ENCODE measurements at places on chromosomes 11 and 22. TPM values are rescaled to one million over a fixed set of nuclear protein-coding genes. Genes with fewer than 3 reads are reported as not detected.
A peak's percentile ranks its signal among the peaks of the same experiment; 100 is the strongest.

DNA sequence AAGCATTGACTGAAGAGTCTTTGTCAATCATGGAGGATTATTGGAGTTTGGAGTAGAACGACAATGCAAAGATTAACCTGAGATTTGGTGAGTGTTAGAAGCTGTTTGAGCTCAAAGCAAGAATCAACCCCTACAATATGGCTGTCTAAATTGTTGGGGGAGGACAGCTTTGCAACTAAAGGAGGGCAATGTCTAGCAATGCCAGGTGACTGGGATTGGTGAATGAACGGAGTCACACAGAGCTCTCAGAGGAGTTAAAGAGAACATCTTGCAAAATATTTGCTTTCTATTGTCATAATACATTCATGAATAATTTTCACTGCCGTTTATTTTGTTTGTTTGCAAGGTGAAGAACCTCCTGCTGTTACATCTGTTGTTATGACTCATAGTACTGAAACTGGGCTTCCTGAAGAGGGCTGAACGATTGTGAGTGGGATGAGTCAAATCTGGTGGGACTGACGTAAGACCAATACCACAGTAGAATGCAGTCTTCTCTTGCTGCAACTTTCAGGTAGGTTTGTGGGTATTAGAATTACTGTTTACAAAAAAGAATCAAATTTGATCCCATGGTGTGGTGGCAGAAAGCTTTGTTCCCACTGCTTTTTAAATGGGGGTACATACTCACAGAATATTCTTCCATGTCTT is 281.9 kb downstream of the CADM1 start:
- no peak for DNase-seq

- DNase-seq: no peak
These were observed 180.8 kb downstream of the DBX1 start for GRCh38 chr11:19979519-19979845.

GRCh38 chr22:36918586-36919284 is 5.3 kb downstream of the CSF2RB start:
- DNase-seq: no peak

DNA sequence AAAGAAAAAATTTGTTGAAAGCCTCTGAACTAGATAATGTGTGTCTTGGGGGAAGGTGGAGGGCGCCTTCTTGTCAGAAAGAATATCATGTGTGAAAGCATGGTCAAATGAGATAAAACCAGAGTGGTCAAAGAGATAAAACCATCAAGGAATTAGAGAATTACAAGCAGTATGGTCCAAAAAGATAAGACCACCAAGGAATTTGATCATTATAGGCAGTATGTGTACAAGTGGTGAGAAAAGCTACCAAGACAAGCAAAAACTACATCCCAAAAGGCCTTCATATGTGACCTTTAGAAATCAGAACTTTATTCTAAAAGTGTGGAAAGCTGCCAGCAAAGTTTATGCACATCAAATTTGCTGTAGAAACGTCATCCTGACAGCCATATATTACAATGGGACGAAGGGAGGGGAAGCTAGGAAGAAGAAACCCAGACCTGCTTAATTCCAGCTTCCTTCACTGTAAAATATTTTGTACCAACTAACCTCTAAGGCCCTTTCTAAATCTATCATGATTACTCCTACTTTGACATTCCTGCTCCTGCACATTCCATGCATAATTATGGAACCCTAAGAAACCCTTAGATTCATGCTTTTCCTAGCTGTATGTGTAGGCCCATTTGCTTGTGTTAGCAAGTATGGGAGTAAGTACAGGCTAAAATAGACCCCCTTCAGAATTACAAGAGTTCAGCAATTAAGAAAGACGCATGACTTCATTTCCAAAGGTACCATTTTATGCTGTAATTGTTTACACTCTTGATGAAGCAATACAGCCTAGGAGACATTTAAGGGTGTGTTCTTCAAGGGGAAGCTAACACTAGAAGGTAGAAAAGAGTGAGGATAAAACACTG is 51.6 kb downstream of the LGR4 start:
- no peak for DNase-seq

DNA sequence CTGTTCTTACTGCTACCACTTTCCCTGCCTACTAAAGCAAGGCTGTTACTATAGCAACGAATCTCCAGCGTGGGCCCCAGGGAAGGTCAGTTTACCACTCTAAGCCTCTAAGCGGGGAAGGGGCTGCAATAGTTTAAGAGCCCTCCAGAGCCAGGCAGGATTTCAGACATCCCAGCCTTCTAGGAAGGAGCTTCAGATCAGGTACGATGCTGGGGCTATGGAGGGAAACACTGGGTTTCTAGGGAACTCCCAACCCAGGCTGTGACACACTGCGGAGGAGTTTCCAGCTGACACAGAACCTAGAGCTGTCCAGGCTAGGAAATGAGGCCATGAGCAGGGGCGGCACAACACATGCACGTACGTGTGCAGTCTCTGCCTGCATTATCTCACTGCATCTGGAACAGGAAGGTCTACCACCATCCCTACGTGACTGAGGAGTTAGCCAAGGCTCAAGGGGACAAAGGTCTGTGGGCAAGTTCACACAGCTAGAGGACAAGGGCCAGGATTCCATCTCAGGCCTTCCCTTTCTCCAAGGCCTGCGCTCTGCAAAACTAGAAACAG is 20.4 kb downstream of the HPS4 start:
- no peak for DNase-seq

GRCh38 chr11:75276686-75277085 is 36.1 kb downstream of the TPBGL start:
- no peak for DNase-seq

GRCh38 chr22:44365832-44366231 is 53.1 kb upstream of the SHISAL1 start:
- no peak for DNase-seq

DNA sequence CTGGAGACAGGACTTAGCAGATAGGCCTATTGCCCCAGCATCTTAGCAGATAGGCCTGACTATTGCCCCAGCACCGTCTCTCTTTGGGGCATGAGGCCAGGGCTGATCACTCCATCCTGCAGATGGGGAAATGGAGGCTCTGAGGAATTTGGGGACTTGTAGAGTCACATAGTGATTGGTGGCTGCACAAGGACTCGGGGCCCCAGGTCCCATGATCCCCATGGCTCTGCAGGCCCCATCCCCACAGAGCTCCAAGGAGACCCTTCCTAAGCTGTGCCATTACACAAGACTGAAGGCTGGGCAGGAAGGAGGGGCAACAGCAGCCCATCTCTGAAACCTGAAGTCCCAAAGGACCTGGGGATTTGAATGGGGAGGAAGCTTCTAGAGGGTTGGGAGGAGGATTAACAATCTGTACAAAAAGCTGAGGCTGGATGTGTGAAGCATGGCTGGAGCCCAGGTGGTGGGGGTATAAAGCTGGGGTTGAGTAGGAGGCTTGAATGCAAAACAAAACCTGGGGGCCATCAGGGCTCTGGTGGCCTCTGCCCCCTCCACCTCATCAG is 1.6 kb downstream of the ARAP1 start:
- DNase-seq: peak; percentile 24

DNA sequence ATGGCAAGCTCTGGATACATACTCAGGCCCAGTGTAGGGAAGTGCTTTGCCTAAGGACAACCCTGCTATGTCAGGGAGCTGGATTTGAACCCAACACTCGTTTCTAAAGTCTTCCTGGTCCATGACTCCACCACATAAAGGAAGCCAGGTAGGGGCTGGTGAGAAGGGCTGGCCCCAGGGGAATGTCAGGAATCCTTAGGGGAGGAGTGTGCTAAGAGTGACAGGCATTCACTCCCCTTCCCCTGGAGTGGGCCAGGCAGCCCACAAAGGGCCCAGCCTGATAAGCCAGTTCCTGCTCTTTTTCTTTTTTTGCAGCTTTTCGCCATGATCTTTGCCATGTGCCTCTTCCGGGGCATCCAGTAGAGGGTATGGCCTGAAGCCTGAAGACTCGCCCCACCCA is 21.9 kb downstream of the TP53I11 start:
- no peak for DNase-seq

GRCh38 chr11:75733431-75734107 is 15.9 kb downstream of the MOGAT2 start:
- no peak for DNase-seq

- DNase-seq: no peak
These were observed 75.4 kb upstream of the ARHGAP20 start for GRCh38 chr11:110787680-110788079.

- DNase-seq: no peak
These were observed 500.4 kb downstream of the MIAT start for GRCh38 chr22:27157666-27158370.

- DNase-seq: no peak
These were observed 150.0 kb upstream of the NECTIN1 start for GRCh38 chr11:119878990-119879389.

GRCh38 chr11:129279326-129280026 is 87.4 kb upstream of the ARHGAP32 start:
- peak; percentile 85 for DNase-seq

DNA sequence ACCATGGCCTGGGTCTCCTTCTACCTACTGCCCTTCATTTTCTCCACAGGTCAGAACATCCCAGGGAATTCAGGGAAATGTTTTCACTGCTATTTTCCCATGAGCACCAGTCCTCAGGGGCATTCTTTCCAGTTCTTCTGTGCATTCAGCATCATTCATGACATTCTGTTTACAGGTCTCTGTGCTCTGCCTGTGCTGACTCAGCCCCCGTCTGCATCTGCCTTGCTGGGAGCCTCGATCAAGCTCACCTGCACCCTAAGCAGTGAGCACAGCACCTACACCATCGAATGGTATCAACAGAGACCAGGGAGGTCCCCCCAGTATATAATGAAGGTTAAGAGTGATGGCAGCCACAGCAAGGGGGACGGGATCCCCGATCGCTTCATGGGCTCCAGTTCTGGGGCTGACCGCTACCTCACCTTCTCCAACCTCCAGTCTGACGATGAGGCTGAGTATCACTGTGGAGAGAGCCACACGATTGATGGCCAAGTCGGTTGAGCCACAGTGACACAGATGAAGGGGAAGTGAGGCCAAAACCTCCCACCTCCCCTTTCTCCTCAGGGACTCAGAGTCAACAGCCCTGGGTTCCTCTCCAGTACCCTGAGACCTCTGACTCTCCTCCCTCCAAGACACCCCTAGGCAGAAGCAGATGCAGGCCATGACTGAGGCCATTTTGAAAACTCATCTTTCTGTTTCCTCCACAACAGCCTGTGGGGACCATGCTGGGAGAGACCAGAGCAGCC is 15.9 kb upstream of the IGLL5 start:
- no peak for DNase-seq

GRCh38 chr11:87266751-87267150 is 229.0 kb downstream of the TMEM135 start:
- no peak for DNase-seq

- DNase-seq: no peak
These were observed 691.0 kb upstream of the API5 start for GRCh38 chr11:42620796-42621195.

GRCh38 chr11:71895961-71896360 is 17.7 kb downstream of the DEFB131B start:
- DNase-seq: no peak

NPAS4 gene
- not detected for total RNA-seq

CHRM1 gene
- total RNA-seq: not detected

OR8A1 gene
- total RNA-seq: not detected

VSIG10L2 gene
- not detected for total RNA-seq

MIOX gene
- total RNA-seq: not detected

PRR5 gene
- 2.9 TPM for total RNA-seq
